ENCODE measurements at places on chromosomes 16 and 17.

GRCh38 chr17:44108440-44109311 lies 14.8 kb downstream of the HDAC5 start:
- DNase-seq = no peak

- DNase-seq = no peak
Measured at GRCh38 chr17:57242148-57242547, 14.2 kb upstream of the MSI2 start.

GRCh38 chr17:58504826-58505351 lies 9.5 kb downstream of the MTMR4 start:
- DNase-seq = no peak

- DNase-seq = no peak
Measured at GRCh38 chr17:76102944-76103273, 678 bp downstream of the EXOC7 start.

DNA sequence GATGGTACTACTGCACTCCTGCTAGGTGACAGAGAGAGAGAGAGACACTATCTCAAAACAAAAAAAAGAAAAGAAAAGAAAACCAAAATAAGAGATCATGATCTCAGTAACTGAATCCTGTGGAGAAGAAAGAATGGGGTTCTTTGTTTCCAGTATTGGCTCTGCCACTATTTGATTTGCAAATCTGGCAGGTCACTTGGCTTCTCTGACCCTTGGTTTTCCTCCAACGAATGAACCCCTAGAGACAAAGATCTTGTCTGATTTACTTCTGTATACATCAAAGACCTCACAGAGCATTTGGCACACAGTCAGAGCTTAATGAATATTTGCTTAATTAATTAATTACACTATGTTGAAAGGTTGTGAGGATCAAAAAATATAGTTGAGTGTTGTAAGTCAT lies 47.9 kb upstream of the NLK start:
- DNase-seq = no peak

GRCh38 chr16:4431023-4431422 lies 5.4 kb downstream of the DNAJA3 start:
- DNase-seq = no peak

GRCh38 chr17:37025238-37025637 lies 76.5 kb downstream of the AATF start:
- no peak for DNase-seq

DNA sequence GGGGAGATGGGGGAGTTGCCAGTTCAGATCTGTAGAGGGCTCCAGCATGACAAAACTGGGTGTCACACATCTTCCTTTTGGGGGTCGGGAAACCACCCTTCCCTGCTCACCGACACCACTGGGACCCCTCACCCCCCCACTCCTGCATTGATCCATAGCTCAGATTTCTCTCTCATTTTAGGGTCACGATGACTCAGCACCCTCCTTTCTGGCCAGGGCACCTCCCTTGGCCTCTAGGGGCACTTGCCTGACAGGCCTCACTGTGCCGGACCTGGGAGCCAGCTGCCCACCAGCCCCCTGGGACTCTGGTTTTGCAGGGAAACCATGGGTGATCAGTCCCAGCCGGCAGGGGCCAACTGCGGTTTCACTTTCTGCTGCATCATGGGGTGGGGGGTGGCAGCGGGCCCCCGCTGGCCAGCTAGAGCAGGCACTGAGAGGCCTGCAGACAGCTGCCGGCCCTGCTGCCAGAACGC lies 239.4 kb downstream of the MRTFB start:
- no peak for DNase-seq

- no peak for DNase-seq
Measured at GRCh38 chr16:69078073-69078472, 27.4 kb upstream of the HAS3 start.

DNA sequence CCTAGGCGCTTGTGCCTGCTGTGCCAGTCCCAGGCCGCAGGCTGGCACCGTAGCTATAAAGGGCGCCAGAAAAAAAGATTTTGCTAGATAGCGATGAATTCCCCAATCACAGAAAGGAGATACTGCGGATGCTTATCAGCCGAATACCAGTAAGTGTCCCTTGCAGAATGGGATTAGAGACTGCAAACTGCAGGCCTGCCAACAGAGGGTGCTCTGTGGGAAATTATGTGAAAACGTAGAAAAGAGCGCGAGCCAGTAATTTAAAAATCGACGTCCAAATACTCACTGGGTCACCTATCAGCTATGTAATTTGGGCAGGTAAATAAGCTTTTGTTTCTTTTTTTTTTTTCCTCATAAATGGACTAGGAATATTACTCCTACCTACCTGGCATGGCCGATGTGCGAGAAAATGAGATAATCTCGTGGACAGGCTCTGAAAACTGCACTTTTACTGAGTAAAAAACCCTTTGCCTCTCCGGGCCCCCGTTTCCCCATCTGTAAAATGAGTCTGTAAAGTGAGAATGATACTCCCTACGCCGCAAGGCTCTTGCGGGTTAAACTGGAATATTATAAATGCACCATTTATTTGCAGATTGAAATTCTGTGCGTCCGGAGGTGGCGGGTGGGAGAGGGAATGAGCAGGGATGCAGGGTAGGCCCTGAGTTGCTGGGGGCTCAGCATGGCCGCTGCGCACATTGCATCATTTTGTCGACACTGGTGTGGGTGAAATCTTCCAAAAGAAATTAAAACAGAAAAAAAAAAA lies 1.2 kb upstream of the COG1 start:
- peak; percentile 49 for DNase-seq

All from NCI-H2081 treated with DMSO at 0.1 percent for 48 hours (cell line).